ENCODE measurements at places on chromosomes 2 and 18.

- DNase-seq = no peak
Measured at GRCh38 chr18:48541747-48542400, 3.0 kb downstream of the CTIF start.

- no peak for DNase-seq
Measured at GRCh38 chr18:12921178-12921577, 26.6 kb upstream of the SEH1L start.

DNA sequence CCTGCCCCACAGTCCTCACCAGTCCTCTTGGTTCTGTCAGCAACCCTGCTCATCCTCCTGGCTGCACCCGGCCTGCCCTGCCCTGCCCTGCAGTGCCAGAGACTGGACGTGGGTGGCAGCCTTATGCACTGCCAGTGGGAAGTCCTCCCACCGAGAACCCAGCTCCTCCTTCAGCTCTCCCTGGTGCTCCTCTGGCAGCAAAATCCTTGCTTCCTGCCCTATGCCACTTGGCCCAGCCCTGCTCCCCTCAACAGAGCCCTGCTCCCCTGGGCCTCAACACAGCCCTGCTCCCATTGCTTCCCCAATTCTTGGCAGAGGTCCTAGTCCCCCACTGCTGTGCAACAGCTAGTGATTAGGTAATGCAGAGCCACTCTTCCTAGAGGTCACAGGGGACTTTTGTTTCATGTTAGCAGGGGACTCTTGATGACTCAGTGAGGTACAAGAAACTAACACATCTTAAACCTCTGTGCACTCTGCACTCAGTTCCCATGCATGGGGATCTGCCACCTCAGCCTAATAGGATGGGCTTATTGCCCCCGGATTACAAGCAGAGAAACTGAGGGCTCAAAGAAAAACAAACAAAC, 58.0 kb upstream of the EDAR start:
- DNase-seq = peak; percentile 59

- peak; percentile 69 for DNase-seq
Measured at GRCh38 chr2:118032169-118033013, 18.5 kb upstream of the CCDC93 start.

GRCh38 chr2:193518041-193518817, 1323.5 kb upstream of the TMEFF2 start:
- no peak for DNase-seq

GRCh38 chr2:171293661-171294060, 133.0 kb upstream of the TLK1 start:
- no peak for DNase-seq

DNA sequence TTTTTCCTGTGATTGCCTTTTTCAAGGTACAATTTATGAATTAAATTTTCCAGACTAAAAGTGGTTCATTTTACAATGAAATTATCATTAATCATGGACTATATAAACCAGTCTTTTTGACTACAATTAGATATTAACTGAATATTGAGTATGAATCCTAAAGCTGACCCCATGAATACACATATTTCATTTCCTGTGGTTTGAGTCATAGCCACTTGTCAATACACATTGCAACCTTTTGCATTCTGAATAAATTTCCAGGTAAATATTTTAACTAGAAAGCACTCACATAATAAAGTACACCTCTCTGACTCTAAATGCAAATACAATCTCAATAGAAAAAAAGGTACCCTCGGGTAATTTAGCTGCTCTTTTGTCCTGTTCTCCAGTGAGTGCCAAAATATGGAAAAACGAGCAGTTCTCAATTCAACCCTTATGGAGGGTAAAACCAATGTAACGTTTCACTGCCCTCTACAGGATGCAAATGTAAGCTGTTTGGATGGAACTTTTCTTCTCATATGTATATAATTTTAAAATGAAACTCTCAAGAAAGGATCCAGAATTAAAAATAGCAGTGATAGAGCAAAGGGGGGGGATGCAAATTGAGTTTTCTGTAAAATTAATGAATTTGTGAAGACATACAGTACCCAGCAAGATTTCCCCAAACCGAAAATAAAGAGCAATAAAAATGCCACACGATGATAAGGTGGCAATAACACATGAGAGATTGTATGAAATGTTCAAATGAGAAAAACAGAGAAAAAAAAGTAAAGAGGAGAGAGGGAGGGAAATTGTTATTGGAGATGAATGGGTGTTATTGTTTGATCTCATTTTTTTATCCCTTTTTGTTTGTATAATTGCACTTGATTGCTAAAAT, 1795.7 kb upstream of the PIK3C3 start:
- DNase-seq = peak; percentile 10

DNA sequence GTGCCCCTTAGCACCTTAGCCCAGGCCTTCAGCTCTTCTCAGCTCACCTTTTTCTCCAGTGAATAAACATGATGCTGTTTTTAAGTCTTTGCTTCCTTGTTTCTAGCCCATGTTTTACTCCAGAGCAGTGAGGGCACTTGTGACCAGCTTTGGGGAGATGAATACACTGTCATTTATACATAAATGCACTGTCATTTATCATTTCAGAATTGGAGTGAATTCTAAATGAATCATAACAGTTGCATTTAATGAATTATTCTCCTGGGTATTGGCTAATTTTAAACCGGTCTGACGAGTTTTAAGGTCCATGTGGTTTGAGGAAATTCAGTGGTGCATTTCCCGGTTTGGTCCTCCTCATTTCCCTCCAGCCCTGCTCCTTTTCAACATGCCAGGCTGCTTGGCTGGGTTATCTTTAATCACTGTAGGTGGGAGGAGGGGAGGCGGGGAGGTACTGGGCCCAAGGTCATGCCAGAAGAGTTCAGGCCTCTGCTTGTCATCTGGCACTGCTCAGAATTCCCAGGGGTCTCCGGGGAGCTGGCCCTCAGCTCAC, 23.9 kb downstream of the PRKCE start:
- no peak for DNase-seq

DNA sequence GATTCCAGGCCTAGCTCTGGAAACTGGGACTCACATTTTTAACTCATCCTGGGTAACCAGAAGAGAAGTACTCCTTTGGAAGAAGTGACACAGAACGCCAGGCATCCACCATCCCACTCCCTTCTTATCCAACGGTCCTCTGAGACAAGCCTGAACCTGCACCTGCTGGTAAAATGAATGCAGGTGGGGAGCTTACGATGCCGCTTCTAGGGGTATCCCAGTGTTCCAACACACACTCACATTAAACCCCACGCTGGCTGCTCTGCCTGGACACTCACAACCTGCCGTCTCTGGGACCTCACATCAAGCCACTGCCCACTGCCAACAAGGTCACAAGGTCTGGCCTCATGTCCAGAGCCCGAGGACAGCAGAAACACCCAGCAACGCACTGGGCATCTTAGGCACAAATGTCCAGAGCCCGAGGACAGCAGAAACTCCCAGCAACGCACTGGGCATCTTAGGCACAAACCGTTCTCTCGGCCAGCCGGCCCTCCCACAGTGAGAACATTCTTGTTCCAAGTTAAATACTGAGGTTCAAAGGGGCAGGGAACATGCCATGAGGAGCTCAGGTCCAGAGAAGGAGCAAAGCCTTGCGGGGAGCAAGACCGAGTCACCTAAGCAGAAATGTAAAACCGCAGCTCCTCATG, 9.9 kb downstream of the SLC66A2 start:
- DNase-seq = no peak

DNA sequence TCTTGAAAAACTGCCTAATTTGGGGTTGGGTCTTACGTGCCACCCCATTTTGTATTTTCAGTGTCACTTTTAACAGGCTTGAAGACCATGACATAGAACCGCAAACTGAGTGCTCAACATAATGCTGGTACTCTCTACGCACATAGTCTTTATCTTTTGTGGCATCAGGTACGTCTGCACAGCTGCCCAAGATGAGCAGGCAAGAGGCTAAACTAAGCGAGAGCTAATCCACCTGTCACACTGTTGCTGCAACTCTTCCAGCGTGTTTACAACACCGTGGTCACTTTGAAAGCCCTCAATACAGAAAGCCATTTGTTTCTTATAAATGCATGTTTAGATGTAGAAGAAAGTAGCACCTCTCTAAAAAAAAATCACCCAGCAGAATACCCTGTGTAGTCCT, 270.0 kb upstream of the TCF4 start:
- DNase-seq = no peak

GRCh38 chr2:143968860-143969259, 551.1 kb downstream of the ZEB2 start:
- no peak for DNase-seq

- DNase-seq = no peak
Measured at GRCh38 chr18:13551841-13552733, 174.3 kb downstream of the FAM210A start.

- no peak for DNase-seq
Measured at GRCh38 chr2:43840965-43841364, 2.2 kb downstream of the ABCG8 start.

DNA sequence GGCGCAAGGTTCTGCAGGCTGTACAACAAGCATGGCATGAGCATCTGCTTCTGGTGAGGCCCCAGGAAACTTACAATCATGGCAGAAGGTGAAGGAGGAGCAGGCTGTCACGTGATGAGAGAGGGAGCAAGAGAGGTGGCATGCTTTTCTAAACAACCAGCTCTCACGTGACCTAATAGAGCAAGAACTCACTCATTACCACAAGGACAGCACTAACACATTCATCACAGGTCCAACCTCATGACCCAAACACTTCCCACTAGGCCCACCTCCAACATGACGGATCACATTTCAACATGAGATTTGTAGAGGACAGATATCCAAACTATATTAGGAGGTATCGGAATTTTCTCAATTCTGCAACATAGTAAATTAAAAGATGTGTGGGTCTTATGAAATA, 108.8 kb upstream of the DLX2 start:
- no peak for DNase-seq

GRCh38 chr18:48974304-48975119, 23.7 kb upstream of the SMAD7 start:
- no peak for DNase-seq

DNA sequence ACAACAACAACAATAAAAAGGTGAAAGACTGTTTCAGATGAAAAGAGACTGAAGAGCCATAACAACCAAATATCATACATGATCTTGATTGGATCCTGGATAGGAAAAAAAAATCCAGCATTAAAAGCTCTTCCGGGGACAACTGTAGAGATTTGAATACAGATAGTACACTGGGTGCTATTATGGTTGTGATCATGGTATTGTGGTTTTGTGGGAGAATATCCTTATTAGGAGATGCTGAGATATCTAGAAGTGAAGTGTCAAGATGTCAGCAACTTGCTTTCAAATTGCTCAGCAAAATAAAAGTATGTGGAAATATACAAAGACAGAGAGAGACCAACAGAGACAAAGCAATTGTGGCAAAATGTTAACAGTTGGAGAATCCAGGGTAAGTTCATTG, 15.5 kb upstream of the SPATA3 start:
- no peak for DNase-seq

All from suppressor macrophage treated with lipopolysaccharide for 1 hour (primary cell).